AML-193 (cell line): ENCODE measurements at places on chromosomes 6 and 20.

DNA sequence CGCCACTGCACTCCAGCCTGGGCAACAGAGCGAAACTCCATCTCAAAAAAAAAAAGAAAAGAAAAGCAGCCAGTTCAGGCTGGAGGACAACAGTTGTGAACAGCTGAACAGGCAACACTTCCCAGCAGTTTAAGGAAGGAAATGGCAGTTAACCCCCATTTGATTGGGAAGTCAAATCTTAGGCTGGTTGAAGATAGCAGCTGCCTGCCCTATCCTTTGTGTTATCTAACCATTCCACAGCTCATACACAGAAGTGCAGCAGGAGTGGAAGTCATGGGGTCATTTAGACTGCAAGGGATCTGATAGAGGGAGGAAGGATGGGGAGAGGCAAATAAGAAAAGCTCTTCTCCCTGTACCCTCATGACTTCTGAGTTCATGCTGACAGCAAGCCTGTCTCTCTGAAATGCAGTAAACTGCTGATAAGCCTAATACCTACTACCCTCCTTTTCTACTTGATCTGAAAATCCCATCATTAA, 35.3 kb downstream of the KCTD20 start:
- peak; percentile 47 for DNase-seq

GRCh38 chr6:167116109-167116837, 6.6 kb upstream of the CCR6 start:
- DNase-seq, result no peak

DNA sequence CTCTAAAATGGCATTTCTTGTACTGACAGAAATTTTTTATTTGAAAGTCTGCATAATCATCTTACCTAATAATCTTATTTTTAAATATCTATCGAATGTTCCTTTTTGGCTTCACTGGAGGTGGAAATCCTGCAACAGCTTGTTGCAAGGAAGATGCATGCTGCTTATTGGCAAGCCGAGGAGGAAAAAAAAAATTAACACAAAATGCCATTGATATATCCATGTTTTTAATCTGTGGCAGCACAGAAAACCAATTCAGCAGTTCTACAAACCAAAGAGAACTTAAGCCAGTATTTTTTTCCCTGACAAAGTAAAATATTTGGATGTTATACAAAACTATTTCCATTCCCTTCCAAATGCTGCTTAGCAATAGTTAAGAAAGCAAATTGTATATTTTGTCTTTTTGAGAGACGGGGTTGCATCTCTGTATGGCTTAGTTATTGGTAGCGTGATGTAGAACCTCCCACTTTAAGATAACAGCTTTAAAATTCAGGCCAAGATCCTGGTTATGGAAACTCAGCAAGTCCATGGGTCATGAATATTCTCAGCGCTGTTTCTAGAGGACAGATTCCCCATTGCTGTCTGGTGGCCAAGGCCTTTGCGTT, 231.4 kb downstream of the TMEM242 start:
- no peak for DNase-seq

GRCh38 chr6:6908121-6908520, 199.6 kb upstream of the RREB1 start:
- no peak for DNase-seq

DNA sequence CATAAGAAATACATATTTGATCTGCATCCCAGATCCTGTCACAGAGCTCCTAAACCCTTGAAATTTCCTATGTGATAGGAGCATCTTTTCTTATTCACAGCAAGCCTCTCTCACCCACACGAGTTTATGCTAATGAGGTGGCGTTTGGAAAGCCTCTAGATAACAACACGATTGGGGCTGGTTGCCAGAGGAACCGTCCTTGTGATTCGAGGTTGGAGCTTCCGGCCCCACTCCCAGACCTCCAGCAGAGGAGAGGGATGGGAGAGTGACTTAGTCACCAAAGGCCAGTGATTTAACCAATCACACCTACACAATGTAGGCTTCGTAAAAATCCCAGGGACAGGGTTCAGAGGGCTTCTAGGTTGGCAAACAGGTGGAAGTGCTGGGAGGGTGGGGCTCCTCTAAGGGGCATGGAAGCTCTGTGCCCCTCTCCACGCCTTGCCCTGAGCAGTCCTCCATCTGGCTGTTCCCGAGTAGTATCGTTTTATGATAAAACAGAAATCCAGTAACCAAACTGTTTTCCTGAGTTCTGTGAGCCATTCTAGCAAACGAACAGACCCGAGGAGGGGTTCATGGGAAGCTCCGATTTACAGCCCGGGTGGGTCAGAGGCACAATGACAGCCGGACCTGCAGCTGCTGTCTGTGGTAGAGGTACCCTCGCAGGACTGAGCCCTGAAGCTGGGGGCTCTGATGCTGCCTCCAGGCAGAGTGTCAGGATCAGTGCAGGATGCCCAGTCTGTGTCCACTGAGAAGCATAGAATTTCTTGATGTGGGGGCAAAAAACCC, 238.1 kb upstream of the ARID1B start:
- no peak for DNase-seq

DNA sequence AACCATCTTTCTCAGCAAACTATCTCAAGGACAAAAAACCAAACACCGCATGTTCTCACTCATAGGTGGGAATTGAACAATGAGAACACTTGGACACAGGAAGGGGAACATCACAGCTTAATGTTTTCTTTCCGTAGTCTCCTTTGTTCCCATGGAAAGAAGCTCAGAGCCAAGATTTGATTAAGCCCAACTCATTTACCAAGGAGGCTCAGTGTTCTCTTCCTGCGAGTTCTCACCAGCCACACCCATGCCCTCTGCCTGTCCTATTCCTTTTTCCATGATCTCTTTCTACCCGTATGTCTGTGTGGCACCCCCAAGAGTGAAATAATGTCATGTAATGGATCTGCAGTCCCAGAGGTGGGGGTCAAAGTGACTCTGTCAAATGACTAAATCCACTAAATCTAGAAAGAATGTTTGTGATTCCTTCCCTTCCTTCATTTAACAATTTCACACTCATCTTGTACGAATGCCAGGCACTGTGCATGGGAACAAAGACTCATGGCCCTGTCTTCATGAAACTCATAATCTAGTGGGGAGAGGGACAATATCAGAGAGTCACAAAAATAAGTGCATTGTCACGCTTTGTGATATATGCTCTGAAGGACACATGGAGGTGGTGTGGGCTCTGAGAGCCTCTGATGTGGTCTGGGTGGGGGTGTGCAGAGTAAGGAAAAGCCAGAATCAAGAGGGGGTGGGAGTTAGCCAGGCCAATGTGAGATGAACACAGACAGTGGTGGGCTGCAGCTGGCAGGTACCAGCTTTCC, 292.1 kb downstream of the CDC5L start:
- no peak for DNase-seq

- DNase-seq, result no peak
Measured at GRCh38 chr20:51097351-51098120, 74.6 kb upstream of the KCNG1 start.

DNA sequence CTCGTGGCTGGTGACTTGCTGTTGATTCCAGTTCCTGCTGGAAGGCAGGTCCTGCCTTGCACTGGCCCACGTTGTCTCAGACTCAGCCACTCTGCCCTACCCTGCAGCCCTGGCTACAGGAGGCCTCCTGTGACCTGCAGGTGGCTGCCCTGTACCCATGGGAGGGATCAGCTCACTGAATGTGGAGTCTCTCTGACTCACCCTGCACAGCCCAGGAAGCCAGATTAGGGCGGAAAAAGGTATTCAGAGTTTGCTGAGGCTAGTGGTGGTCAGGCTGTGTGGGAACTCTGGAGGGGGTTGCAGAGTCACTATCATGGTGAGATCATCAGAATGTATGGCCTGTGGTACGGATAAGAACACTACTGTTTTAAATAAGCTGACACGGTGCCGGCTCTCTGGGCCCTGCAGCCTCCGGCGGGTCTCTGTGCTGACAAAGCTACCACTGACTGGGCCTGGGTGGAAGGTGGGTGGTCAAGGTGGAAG, 24.7 kb upstream of the PYGB start:
- DNase-seq, result no peak

GRCh38 chr20:46674253-46675083, 14.8 kb downstream of the TP53RK start:
- DNase-seq, result no peak

GRCh38 chr20:62605236-62605943, 36.9 kb upstream of the SLCO4A1 start:
- DNase-seq, result peak; percentile 11
